Left renal cortex interstitium (tissue), 4 donors: ENCODE measurements at places on chromosomes 1 and 21.

DNA sequence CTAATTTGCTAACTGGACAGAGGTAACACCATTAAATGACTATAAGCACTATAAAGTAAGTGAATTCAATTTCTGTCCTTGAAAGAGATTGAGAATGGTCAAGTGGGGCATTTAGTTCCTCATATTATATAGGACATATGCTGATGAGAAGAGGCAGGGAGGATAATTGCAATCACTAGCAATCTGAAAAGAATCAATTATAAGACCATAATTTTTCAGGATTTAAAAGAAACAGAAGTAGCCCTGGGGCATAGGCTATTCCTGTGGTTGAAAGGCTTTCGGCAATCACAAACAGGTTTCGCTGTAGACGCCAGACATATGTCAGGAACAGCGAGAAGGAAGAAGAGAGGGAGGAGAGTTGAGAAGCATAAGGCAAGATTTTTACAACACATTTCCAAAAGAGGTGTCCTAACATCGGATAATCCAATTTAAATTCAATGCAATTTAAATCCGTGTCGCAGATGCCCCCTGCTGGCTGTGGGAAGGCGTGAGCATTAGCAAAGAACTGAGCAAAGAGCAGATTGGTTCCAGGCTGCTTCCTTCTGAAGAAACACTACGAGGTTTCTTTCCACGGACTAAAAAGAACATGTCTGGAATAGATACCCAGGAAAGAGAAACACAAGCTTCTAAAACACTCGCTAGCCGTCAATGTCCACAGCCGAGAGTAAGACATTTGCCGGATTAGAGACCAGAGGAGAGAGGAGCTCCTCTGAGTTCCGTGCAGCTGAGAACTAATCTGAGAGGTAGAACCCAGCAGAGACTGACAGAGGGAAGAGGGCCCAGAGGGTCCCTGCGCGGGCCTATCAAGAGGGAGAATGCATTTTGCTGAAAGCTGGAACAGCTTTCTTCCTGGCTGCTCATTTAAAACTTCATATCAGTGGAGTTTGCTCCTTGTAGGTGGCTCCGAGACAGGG, 27.9 kb downstream of the RGS5 start:
- peak; percentile 34 for DNase-seq

- peak; percentile 34 for DNase-seq
Observed at GRCh38 chr1:5847013-5847659, 145.1 kb downstream of the NPHP4 start.

GRCh38 chr21:29265690-29266479, 32.8 kb upstream of the BACH1 start:
- DNase-seq = no peak

DNA sequence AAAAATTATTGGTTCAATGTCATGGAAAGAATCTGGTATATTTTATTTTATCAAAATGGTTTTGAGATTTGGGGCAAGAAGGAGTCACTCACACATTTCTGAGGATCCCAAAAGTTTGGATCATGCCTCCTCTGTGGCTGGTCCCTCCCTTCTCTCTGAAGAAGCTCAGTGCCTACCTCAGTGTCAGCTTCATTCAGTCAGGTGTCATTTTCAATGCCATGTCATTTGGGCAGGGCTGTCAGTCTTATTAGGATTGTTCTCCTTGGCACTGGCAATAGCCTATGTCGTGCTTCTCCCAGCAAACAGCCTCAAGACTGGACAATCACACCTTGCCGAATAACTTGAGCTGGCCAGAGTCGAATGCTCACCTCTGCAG, 264.5 kb upstream of the CAMK1G start:
- DNase-seq = no peak

DNA sequence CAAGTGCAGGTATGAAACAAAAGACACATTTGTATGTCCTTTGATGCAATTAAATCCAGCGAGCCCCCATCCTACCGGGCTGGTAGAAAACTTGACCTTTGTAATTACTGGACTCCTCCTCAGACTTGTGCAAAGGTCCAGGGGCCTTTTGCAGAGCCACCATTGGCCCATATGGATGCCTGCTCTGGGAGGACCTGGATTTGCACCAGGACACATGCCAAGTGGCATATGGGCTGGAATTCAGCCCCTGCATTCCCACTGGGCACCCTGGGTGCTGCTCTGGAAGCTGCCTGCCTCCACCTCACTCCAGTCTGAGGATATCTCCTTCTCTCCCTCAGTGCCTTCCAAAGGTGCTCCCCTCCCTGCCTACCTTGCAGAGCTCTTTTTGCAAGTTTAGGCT, 36.0 kb downstream of the LACTBL1 start:
- DNase-seq = no peak

DNA sequence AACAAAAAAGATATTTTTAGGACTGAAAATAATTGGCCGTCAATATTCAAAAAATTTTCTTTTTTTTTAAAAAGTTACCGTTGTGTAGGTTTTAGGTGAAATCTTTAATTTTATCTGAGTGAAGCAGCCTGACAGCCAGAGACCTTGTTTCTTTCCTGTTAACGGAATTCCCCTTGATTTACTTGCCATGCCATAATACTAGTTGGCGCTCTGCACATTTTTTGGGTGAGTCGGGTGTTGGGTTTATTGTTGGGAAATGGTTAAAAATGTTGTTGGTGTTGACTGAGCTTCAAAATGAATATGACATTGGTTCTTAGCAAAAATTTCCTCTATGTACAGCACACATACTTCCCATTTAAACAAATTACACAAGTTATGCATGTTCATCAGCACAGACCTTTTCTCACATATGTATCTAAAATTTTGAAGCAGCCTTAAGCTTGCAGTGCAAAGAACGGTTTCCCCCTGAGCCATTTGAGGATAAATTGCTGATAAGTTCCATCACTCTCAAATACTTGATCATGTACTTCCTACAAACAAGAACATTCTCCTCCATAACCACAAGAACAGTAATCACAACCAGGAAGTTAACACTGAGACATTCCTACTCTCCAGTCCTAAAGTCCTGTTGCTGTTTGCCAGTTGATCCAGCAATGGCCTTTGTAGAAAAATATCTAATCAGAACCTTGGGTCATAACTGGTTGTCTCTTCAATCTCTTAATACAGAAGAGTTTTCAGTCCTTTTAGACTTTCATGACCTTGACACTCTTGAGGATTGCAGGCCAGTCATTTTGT, 34.2 kb downstream of the CAMTA1 start:
- DNase-seq = no peak
